ENCODE measurements at places on chromosomes 5 and 9. TPM values are rescaled to one million over a fixed set of nuclear protein-coding genes. Genes with fewer than 3 reads are reported as not detected.

Gene GLRA1
- polyA plus RNA-seq: 0.85 TPM

Gene CTNND2
- polyA plus RNA-seq: 9.2 TPM

Gene RLN2
- polyA plus RNA-seq: 0.27 TPM

Gene RANBP6
- polyA plus RNA-seq: 2.9 TPM
